ENCODE measurements at places on chromosomes 3 and 15.

GRCh38 chr15:90598031-90598577 lies 68.4 kb downstream of the CRTC3 start:
- no peak for DNase-seq

GRCh38 chr3:48688032-48688736 lies 2.5 kb upstream of the NCKIPSD start:
- no peak for DNase-seq

DNA sequence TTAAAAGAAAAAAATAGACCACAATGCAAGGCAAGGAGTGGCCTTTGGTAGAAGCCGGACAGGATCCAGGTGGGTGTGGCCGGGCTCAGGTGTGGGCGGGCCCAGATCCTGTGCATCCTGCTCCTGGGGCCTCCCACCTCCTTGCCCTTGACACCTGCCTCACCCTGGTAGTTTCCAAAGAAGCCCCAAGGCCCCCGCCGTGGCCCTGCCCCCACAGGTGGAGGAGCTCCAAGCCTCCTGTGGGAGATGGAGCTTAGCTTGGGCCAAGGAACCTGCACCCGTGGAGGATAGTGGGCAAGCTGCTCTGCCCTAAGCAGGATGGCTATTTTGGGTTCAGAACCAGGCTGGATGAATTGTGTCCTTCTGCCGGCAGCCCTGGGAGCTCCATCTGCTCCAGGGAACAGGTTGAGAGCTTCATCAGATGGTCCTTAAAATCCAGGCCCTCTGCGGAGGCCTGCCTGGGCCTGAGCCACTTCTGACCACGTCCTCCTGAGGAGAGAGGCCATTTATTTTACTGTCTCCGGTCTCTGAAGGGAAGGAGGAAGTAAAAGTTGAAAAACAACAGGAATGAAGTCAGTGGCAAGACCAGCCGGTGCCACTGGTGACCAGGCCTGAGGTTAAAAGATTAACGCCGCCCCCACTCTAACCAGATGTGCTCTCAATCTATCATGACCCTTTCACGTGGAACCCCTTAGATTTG lies 53.9 kb upstream of the KLF13 start:
- no peak for DNase-seq

DNA sequence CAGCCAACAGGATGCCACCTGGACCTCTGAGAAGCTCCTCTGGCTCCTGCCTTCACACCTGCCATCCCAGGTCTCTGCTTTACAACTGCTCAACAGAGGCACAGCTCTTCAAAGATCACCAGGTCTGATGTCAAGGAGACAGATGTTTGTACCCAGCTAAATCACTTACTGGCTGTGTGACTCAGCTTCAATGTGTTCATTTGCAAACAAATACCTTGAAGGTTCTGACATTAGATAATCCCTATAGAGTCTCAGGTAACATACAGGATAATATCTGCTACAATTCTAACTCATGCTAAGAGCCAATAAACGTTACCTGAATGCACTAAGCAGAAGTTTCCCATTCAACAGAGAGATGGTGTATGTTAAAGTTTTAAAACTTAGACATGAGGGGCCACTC lies 163.4 kb upstream of the IGF1R start:
- no peak for DNase-seq

- DNase-seq = no peak
Observed at GRCh38 chr3:128537091-128537703, 44.2 kb upstream of the GATA2 start.

DNA sequence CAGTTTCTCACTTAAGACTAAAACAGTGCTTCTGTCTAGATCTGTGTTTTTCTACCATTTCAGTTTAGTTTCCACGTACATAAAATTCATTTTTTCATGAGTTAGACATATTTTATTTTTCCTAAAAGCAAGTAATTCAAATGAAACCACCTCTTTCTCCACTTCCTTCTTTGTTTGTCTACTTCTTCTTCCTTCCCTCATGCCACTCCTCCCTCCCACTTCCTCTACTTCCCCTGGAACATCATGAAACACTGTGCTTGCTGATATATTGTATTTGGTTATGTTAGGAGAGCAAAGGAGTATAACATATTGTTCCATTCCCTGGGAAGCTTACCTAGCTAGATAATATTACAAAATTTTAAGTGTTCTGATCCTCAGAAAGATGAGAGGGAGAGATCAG lies 36.7 kb upstream of the GOLGA8B start:
- DNase-seq = no peak

GRCh38 chr15:77895742-77896141 lies 181.8 kb downstream of the TBC1D2B start:
- DNase-seq = no peak

DNA sequence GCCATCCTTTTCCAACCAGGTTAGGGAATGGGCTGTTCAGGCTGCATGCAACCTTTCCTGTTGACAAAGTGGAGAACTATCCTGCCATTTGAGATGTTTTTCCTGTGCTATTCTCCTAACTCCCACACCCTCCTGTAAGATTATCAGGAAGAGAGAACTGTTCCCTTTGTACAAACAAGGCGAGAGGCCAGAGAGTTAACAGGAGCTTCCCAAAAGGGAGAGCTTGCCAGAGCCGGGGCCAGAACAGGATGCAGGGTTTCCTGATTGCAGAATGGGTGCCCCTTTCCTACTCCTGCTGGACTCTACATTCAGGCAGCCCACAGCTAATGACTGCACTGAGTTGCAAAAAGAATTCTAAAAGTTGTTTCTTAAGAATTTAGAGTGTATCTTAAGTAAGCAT lies 17.1 kb downstream of the PML start:
- no peak for DNase-seq

DNA sequence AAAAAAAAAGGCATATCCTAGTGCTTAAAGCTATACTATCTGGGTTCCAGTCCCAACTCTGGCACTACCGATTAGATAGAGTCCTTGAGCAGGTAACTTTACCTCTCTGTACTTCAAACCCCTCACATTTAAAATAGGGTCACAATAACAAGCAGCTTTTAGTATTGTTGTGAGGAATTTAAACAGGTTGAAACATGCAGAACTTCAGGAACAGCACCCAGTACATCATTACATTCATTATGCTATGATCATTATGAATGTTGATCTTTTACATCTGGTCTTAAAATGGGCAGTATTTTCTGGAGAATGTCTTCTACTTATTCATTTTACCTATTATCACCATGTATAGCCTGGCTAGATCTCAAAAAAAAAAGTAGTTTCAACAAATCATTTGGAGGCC lies 176.1 kb upstream of the CCDC54 start:
- no peak for DNase-seq

GRCh38 chr3:196962108-196962929 lies 6.3 kb downstream of the PIGZ start:
- no peak for DNase-seq

GRCh38 chr3:125104639-125105038 lies 48.8 kb upstream of the HEG1 start:
- no peak for DNase-seq

DNA sequence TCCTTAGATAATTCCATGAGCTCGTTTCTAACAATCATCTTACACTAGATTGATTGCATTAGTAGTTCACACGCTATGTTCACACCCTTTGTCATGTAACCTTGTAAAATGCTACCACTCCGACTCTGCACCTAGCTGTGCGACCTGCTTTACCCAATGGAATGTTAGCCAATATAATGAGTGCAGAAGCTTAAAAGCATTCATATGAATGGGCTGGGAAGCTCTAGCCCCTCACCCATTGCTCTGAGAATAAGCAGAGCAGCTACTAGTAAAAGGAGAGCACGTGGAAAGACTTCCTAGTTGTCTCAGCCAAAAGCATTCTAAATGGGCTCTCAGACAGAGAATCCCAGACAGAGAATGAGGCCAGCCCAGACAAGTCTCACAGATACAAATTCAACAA lies 410.6 kb upstream of the UBE2E2 start:
- DNase-seq = no peak

GRCh38 chr3:72033666-72034428 lies 248.9 kb upstream of the PROK2 start:
- no peak for DNase-seq

GRCh38 chr3:189593581-189593980 lies 37.6 kb upstream of the TP63 start:
- DNase-seq = no peak

DNA sequence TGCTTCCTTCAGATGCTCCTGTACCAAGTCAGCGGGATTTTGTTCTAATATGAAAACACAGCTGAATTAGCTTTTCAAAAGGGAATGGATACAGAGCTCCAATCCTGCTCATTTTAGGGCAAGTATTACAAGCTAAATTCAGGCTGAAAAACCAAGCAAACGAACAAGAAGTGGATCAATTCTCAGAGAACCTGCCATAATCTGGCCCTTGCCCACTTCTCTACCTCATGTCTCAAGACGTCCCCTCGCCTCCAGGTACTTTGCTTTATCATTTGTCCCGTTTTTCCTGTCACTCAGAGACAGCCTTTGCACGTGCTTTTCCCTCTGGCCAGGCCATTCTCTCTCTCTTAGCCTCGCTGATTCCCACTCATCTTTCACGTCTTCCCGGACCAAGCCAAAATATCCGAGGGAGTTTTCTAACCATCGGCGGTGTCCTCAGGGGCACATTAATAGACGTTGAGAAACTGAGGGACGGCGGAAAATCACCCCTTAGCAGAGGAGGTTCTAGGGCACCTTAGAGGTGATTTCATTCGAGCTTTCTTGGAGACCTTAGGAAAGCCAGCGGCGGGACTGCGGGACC lies 654 bp downstream of the SUSD5 start:
- DNase-seq = no peak

- DNase-seq = no peak
Observed at GRCh38 chr3:49454898-49455681, 15.0 kb upstream of the DAG1 start.

DNA sequence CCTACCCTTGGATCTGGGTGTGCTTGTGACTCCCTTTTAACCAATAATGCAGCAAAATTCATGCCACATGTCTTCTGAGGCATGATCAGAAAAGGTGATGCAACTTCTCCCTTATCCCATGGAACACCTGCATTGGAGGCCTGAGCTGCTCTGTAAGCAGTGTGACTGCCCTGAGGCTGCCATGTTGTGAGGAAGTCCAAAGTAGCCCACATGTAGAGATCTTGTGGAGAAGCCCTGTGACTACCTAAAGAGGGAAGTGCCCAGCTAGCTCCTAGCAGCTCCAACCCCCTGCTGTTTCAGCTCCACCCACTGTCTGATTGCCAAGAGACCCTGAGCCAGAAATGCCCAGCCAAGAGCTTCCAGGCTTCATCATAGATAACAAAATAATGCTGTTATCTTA lies 6.4 kb upstream of the NR1D2 start:
- DNase-seq = no peak
